ENCODE measurements at places on chromosomes 1 and 21.

DNA sequence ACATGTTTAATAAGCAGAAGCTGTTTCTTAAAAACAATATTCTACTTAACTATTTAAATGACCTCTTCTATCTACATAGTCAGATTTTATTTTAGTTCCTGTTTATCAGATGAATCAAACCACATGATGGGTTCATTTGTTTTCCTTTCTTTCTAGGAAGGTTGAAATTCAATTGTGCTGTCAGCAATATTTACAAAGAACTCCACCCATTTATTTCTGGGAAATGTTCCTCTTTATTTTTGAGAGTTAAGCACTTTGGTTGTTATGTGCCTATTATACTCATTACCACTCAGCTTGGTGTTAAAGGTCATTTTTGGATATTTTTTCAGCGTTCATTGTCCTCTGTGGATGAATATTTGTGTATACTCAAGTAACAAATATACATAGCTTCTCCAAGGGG is 84.9 kb downstream of the C4BPA start:
- no peak for DNase-seq

- no peak for DNase-seq
Measured at GRCh38 chr21:44574457-44575306, 1.2 kb downstream of the KRTAP10-4 start.

DNA sequence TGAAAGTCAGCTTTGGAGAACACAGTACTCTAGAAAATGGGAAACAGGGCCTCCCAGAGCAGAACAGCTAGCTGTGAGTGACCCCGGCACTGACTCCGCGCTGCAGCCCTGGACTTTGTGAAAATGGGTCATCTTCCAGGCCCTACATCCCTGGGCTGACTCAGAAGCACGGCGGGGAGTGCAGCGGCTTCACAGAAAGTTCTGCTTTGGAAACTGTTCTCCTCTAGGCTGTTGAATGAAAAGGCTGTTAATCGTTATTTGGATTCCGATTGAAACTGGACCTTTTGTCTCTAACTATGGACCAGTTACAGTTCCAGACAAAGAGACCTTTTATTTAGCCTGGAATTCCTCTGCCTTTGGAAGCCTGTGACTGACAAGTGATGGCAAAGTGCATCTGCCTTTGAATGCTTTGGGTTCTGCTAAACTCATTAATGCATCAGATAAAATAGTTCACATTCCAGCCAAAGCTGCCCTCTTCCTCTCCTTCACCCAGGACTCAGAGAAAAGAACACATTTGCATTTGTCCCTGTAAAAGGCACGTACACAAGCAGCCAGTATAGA is 144.9 kb upstream of the HOOK1 start:
- DNase-seq = no peak

GRCh38 chr1:118944133-118944532 is 44.0 kb downstream of the TBX15 start:
- no peak for DNase-seq

GRCh38 chr21:36705679-36706481 is 7.0 kb downstream of the SIM2 start:
- no peak for DNase-seq

DNA sequence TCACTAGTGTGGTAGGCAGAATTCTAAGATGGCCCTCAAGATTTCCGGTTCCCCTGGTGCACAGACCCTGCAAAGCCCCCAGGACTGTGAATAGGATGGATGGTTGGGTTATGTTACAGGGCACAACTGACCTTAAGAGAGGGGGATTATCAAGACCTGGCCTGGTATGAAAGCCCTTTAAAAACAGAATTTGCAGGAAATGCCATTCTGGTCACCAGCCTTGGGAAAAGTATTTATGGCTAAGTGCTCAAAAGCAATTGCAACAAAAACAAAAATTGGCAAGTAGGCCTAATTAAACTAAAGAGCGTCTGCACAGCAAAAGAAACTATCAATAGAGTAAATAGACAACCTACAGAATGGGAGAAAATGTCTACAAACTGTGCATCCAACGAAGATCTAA is 144.7 kb upstream of the EDN2 start:
- DNase-seq = no peak

Data from T-helper 1 cell (primary cell).